ENCODE measurements at places on chromosomes 6 and 20.

DNA sequence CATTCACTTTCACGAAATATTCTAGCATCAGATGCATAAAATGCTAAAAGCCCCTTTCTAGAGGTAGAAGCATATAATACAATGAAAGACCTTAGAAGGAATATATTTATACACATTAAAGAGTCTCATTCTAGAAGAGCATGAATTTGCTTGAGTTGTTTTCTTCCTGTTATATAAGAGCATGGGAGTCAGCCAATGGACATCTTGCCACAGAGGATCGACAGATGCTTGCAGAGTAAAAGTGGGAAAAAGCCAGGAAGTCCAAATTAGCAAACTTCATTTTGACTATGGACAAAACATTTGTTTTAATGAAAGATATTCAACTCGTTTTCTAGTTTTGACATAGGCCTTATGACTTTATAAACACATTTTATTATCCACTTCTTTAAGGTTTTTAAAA is 44.2 kb upstream of the RIPPLY2 start:
- no peak for DNase-seq

DNA sequence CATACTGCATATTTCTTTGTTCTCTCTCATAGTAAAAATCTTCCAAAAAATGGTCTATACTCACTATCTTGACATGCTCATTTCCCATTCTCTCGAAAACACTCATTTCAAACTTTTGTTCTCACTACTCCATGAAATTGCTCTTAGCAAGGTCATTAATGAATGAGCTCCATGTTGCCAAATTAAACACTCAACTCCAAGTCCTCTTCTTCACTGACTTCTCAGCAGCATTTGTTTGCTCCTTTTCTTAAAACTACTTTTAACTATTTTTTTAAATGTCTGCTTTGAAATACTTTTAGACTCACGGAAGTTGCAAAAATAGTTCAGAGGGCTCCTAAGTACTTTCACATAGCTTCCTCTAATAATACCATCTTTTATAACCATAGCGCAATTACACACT is 274.0 kb upstream of the PREP start:
- DNase-seq = no peak

DNA sequence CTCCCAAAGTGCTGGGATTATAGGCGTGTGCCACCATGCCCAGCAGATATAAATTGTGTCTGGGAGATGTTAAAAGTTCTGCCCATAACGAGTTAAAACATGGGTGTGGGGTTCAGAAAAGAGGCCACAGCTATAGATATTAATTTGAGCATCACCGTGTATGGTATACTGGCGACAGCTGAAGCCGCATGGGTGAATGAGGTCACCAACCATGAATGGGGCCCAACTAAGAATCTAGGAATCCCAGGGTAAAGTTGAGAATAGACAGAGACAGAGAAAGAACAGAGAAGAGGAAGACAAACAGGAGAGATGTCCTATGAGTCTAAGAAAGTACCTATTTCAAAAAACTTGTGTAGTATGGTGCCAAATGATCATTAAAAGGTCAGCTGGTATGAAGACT is 50.9 kb downstream of the ILRUN start:
- DNase-seq = no peak

- no peak for DNase-seq
These were observed 105.1 kb downstream of the NKAIN2 start for GRCh38 chr6:123908797-123909196.

- DNase-seq = no peak
These were observed 522 bp upstream of the EPB41L1 start for GRCh38 chr20:36153736-36154699.

DNA sequence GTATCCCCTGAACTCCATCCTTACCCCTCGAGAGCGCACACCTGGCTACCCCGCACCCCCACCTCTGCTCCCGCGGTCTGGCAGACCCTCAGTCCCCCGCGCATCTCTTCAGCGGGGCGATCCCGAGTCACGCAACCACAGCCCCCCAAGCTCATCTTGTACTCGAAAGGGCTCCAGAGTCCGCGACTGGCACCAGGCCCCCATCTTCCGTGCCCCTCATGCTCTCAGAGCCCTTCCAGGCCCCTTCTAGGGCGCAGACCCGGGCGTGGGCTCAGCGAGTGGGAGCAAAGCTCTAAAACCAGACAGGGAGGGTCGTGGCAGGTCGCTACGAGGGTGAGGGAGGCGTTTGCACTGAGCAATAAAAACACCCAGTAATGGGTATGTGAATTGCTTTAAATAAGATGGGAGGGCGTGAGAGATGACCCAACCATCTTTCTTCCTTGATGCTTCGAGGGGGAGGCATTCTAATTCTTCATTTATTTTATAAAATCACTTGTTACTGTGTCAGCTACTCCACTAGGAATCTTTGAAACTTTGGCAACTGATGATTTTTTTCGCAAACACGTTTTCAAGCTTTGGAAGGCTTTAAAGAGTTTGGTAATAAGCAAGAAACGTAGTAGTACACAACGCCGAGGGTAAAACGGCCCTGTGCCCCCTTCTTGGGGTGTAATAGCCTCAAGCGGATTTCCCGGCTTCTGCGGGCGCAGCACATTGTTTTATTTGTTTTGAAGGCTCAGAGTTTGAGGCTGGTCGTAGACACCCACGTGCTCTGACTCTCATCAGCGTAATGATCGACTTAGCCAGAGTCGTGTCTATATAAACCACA is 42.6 kb upstream of the SUPT3H start:
- no peak for DNase-seq

DNA sequence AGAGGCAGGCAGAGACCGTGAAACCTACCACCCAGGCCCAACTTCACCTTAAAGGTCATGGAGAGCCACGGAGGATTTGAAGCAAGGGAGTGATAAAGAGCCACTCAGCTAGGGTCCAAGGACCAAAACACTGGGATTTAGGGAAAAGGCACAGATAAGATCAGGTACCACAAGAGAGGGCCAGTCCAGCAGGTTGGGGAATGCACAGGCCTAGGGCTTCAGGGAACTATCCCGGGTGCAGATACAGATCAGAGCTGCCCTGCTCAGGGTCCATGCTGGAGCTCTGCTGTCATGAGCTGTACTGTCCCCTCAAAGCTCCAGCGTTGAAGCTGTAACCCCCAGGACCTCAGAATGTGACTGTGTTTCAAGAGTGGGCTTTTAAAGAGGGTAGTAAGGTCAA is 16.9 kb downstream of the SLC22A23 start:
- DNase-seq = no peak

DNA sequence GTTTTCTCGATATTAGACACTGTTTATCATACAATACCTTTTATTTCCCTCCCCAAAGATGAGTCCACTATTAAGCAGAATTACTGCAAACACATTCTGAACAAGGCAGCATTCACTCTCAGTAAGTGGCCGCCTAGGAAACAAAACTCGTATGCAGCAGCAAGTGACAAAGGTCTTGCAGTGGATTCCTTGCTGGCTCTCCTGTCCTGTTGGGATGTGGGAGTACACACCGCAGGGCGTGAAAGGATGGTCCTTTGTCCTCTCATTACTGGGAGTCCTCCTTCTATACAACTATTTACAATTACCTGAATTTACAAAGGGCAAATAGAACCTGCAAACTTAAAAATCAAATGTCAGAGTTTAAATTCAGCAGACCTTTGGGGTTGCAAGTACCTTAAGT is 16.1 kb downstream of the CTCFL start:
- DNase-seq = no peak

GRCh38 chr20:32098786-32099185 is 10.7 kb upstream of the TM9SF4 start:
- DNase-seq = no peak

- DNase-seq = no peak
These were observed 75.2 kb downstream of the L3MBTL3 start for GRCh38 chr6:130093546-130093945.

DNA sequence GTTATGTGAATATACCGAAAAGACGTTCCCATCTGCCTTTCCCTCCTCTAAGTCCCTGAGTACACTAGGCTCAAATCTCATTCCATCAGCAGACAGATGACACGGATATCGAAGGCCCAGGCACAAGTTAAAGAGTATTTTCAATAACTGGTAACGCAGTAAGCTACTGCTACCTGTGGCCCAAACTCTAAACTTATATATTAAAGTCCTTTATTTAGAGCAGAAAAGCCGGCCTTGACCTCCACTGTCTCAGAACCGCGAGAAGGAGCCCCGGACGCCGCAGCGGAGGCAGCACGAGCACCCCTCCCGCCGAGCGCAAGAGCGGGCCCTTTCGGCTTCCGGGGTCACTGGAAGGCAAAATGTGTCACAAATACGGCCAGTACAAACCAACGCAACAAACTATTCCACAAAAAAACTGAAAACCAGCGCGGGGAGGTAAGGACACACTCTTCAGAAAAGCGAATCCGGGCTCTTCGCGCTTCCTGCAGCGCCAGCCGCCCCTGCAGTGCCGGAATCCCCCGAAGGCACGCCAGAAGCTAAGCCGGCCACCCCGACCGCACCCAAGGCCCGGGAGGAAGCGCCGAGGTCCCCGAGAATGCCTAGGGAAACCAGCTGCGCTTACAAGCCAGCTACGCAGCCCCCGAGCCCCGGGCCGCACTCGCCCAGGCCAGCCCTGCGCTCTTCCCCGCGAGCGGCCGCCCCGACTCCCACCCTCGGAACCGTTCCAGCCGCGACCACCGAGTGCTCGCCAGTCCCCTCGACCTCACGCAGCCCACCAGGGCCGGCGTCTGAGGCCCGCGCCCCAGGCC is 681 bp downstream of the DIDO1 start:
- no peak for DNase-seq

DNA sequence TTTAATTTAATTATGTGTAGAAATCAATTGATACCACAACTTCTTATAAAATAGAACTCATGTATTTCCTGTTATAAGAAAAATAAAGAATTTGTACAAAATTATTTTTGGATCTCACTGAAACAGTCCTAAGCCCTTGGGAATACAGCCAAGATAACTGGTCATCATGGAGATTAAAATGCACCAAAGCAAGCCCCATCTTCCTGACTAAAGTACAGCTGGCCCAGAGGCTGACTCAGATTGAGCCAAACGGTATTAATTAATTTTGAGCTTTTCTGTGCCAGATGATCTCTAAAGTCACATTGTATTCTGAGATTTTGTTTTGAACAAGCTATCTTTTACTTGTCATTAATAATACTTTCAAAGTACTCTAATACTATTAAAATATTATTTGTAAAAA is 978.5 kb downstream of the TBC1D32 start:
- DNase-seq = no peak

DNA sequence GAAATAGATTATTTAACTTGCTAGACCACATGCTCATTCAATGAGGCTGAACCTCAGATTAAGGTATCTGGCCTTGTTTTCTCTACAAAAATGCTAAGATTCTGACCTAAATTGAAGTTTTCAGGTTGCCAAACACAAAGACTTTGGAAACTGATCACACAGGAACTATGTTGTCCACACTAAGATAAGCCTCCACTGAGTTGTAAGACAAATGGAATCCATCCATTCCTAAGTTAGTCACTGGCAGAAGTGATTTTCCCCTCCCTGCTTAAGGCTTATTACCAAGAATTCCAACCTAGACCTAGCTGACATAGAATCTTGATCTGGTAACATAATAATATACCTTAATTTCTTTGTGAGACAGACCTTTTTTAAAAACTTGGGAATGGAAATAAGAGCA is 608.1 kb downstream of the TENT5A start:
- no peak for DNase-seq

DNA sequence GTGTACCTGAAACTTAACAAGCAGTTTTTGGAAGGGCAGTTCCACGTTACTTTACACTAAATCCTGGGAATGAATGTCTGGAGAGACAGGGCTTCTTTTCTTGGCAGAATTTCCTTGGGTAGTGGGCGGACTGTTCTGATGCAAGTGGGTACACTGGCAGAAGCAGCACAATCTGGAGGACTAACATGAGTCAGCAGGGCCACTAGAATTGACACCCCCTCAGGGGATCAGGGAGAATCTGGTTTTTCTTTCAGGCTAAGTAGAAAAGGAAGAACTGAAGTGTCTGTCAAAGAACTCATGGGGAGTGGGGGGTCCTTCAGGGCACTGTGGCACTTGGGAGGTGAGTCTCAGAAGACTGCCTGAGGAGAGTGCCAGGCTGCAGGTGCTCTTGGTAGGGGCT is 34.6 kb downstream of the PANK2 start:
- no peak for DNase-seq

GRCh38 chr6:35206346-35206745 is 7.4 kb upstream of the SCUBE3 start:
- no peak for DNase-seq

GRCh38 chr20:22214296-22214695 is 370.1 kb downstream of the FOXA2 start:
- DNase-seq = no peak
